Activated B cell treated with CpG ODN at 0.5 μM for 24 hours (primary cell): ENCODE measurements at places on chromosomes 1 and 21. TPM values are rescaled to one million over a fixed set of nuclear protein-coding genes. Genes with fewer than 3 reads are reported as not detected.

Gene TMEM125
- not detected in 2 replicates for total RNA-seq

Gene ETV3L
- total RNA-seq, result 0.29 TPM in 1 of 2 replicates, not detected in the other

Gene NCSTN
- 108 and 118 TPM in 2 replicates for total RNA-seq

Gene KRTAP21-2
- not detected in 2 replicates for total RNA-seq

Gene RNF186
- total RNA-seq, result not detected in 2 replicates

Gene GPR153
- total RNA-seq, result 0.12 and 0.22 TPM in 2 replicates

Gene OSCP1
- 1.2 and 1.8 TPM in 2 replicates for total RNA-seq

Gene PTPRU
- 0.24 TPM in 1 of 2 replicates, not detected in the other for total RNA-seq

Gene MARK1
- 3.8 and 5.7 TPM in 2 replicates for total RNA-seq

DNA sequence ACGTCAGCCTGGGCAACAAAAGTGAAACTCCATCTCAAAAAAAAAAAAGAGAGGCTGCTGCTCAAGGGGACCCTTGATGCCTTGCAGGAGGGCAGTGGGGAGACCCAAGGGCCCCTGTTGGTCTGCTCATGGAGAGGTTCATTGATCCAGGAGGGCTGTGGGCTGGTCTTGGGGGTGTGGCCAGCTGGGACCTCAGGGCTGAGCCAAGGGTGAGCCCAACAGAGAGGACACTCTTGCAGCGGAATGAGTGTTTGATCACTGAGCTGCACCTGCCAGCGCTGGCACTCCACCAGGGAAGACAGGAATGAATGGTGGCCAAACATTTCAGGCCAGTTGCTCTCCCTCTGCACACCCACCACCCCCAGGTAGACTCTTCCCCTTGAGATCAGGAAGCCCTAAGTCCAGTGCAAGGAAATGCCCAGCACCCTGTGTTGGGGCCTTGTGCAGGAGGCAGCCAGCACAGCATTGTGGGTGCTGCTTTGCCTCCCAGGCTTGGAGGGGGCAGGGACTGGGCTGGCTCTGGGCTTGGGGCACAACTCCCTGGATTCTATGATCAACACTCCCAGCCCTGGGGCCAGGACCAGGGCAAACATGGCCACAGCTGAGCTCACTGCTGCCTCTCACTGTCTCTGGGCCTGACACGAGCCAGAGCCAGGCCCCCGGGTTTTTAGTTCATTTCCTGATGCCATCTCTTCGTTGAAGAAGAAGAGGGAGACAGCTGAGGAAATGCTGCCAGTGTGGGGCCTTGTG, 50.7 kb downstream of the IRF2BP2 start:
- no peak overlapping the region for H3K27ac ChIP-seq
- H3K36me3 ChIP-seq, result no peaks in the 10 kb centered on the region
- H3K4me1 ChIP-seq, result no peaks in the 10 kb centered on the region

DNA sequence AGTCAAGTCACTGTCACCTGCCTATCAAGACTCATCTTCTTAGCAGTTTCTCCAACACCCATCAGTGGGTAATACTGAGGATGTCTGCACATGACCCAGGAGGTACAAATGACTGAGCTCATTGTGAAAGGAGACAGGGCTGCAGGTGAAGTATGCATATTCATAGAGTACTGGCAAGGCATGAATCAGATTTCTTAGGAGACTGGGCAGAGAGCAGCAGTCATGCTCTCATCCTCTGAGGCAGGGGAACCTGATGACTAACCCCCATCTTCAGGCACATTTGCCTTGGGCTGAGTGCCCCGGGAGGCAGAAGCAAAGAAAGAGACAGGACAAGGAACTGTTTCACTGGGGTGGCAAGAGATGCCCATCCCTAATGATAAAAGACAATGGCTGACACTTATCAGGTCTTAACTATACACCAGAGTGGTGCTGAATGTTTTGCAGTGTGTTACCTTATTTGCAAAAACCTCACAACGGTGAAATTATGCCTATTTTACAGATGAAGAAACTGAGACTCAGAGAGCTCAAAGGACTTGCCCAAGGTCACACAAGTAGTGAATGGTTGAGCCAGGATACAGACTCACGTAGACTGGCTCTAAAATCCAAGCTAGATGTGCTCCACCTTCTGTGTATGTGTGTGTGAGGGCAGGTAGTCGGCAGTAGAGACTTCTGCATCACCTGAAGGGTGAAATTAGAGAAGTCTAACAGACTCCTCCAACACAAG, 9.2 kb upstream of the GRHL3 start:
- no peak for DNase-seq
- peaks cover 7% of the 10 kb centered on the region for H3K4me1 ChIP-seq
- peaks cover 18% of the 10 kb centered on the region for H3K27me3 ChIP-seq
- no peak overlapping the region for H3K4me3 ChIP-seq
- no peak overlapping the region for H3K27ac ChIP-seq

DNA sequence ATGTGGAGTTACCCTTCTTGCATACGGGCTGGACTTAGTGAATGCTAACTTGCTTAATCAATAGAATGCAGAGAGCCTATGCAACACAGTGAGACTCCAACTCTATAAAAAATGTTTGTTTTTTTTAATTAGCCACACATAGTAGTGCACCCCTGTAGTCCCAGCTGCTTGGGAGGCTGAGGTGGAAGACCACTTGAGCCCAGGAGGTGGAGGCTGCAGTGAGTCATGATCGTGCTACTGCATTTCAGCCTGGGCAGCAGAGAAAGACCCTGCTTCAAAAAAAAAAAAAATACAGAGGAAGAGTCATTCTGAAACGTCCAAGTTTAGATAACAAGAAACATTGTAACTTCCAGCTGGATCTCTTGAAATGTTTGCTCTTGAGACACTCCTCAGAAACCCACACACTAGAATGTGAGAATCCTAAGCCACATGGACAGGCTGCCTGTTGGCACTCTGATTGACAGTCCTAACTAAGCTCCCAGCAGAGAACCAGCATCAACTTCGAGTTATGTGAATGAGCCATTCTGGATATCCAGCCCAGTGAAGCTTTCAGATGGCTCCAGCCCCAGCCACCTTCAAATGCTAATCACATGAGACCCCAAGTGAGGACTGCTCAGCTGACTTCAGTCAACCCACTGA, 20.0 kb upstream of the CAP1 start:
- no peak overlapping the region for H3K4me3 ChIP-seq
- no peaks in the 10 kb centered on the region for H3K27me3 ChIP-seq
- H3K4me1 ChIP-seq, result peaks cover 22% of the 10 kb centered on the region
- no peaks in the 10 kb centered on the region for H3K36me3 ChIP-seq

DNA sequence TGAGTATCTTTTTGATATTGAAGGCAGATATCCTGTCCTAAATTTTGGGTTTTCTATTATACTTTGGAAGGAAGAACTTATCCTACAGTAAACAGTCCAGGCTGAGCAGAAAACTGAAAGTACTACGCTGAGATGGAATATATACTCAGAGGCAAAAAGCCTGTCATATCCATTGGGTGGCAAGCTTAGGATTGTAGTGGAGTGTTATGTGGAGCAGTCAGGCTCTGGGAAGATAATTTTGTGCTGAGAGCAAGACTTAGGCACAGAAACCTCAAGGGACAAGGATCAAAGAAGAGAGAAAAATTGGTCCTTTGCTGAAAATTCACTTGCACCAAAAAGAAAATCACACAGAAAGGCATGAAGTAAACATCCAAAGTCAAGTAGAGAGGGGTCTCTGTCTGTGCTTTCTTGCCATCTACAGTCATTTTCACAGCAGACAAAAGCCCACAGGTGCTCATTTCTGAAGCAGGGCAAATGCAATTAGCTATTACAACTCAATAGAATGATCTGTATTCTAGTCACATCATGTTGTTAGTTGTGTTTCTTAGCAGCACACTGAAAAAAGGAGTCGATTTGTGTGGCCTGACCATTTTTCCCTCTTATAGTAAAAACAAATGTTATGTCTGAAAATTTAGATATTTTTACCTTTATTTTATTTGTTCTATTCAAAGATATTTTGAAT, 38.5 kb downstream of the CRB1 start:
- no peak overlapping the region for H3K27ac ChIP-seq
- H3K4me3 ChIP-seq, result no peak overlapping the region
- no peak for DNase-seq
- no peaks in the 10 kb centered on the region for H3K36me3 ChIP-seq
- H3K27me3 ChIP-seq, result no peaks in the 10 kb centered on the region
- H3K4me1 ChIP-seq, result no peaks in the 10 kb centered on the region

DNA sequence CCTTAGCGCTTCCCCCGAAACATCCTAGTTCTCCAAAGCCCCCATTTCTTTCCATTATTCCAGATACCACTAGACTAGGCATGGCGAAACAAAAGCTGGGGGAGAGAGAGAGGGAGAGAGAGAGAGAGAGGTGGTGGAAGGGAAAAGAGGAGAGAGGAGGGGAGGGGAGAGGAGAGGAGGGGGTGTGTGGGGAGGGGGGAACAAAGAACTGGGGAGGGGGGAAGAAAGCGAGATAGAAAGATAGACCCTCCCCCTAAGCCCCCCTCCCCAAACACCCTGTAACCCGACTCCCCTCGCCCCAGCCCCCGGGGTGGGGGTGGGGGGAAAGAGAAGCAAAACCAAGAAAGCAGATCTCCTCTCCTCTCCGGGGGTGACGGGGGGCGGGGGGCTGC, 352 bp downstream of the MEX3A start:
- peaks cover 19% of the 10 kb centered on the region for H3K4me1 ChIP-seq
- H3K4me3 ChIP-seq, result peak overlapping the region; percentile 89
- H3K27me3 ChIP-seq, result peaks cover 14% of the 10 kb centered on the region
- no peak overlapping the region for H3K27ac ChIP-seq

DNA sequence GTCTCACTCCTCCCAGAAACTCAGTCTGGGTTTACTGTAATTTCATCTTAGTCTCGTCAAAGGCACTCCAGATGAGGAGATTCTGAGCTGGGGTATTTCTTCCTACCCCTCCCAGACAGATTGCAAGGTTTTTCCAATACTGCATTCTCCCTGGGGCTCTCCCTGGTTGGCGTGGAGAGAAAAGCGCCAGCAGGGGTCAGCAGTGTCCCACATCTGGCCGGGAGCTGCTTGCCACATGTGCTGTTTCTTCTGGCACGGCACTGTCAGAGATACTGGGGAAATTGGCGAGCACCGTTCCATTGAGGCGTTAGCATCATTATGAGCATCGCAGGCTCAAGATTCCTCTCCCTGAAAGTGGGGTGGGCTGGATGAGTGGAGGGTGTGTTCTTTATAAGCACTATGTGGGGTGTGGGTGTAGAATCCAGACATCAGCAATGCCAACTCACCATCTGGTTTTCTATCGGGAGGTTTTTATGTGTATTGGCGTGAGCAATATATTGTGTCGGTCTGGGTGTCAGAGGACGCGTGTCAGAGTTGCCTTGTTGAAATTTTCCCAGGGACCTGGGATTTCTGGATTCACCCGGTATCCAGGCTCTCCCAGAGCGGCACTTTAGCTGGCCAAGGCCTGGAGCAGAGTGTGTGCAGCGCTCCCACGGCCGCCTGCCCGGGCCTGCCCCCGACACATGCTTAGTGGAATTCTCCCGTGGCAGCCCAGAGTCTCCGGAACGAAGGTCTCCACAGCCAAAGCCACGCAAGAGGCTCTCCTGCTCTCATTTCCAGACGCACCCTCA, 8.0 kb upstream of the NAV1 start:
- H3K27ac ChIP-seq, result no peak overlapping the region
- no peak overlapping the region for H3K4me3 ChIP-seq
- peaks cover 7% of the 10 kb centered on the region for H3K27me3 ChIP-seq
- DNase-seq, result no peak

- no peak overlapping the region for H3K4me3 ChIP-seq
- H3K36me3 ChIP-seq, result no peaks in the 10 kb centered on the region
- H3K27me3 ChIP-seq, result peaks cover 4% of the 10 kb centered on the region
- no peaks in the 10 kb centered on the region for H3K4me1 ChIP-seq
- H3K27ac ChIP-seq, result no peak overlapping the region
These were observed 17.0 kb upstream of the GPR37L1 start for GRCh38 chr1:202105571-202106339.

DNA sequence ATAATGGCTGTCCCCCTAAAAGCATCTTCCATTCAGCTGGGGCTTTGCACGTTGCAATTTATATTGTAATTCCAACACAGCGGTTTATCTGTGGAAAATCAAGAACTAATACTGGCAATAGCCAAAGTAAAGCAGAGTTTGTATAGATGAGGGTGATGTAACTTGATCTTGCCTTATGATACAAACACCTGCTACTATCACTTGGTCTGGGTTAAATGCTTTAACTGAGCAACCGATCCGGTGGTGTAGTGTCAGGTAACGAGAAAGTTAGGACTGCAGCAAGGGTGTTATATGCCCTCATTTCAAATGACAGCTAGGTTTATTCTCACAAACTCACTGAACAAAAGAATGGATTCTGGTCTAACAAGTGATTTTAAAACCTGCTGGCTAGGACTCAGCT, 47.3 kb upstream of the PLPPR4 start:
- H3K36me3 ChIP-seq, result no peaks in the 10 kb centered on the region
- no peak overlapping the region for H3K27ac ChIP-seq
- H3K27me3 ChIP-seq, result no peaks in the 10 kb centered on the region
- no peaks in the 10 kb centered on the region for H3K4me1 ChIP-seq
- DNase-seq, result no peak

GRCh38 chr1:218401998-218402785, 57.1 kb downstream of the TGFB2 start:
- H3K36me3 ChIP-seq, result no peaks in the 10 kb centered on the region
- no peaks in the 10 kb centered on the region for H3K27me3 ChIP-seq
- H3K4me1 ChIP-seq, result no peaks in the 10 kb centered on the region

DNA sequence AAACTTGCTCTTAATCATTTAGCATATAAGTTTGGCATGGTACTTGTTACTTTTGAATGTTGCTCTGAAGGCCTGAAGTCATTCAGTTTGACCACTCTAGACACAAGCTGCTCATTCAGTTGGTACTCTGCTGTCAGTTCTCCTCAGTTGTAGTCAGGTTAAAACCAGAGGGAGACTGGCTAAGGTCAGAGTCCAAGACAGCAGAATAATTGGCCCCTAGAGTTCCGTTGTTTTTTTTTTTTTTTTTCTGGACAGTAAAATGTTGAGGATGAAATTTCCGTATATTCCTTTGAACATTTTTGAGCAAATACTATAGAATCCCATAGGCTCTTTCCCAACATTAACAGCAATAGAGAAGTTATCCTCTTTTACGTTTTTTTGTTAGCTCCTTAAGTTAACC, 9.4 kb downstream of the ZBTB40 start:
- H3K27me3 ChIP-seq, result no peaks in the 10 kb centered on the region
- H3K4me3 ChIP-seq, result no peak overlapping the region
- peaks cover 12% of the 10 kb centered on the region for H3K36me3 ChIP-seq
- DNase-seq, result no peak

DNA sequence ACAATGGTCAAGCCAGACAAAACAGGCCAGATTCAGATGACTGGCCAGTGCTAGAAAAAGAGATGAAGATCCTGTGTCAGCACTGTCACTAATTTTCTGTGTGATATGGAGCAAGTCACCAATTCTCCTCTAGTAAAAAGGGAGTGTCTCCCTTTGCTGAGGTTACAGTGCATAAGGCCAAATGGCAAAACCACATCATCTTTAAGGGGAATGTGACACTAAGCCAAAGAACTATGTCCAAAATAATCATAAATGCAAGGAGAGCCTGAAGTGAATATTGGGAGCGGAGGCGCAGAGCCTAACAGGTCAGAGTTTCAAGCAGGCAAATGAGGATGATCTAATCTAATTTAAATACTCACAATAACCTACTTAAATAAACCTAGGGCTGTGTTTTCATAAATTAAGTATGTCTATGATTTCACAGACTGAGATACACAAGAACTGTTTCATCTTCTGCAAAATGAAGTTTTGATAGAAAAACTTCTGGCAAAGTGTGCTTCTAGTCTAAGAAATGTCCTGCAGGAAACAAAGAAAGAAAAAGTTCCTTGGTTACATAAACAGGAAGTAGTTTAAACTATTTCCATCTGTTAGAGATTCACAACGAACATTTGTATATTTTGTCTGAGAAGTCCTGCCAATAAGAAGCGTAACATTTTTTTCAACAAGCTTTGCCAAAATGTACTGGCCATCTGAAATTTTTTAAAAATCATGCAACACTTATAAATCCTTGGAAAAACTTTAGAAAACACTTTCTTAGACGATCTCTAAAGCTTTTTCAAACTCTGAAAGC, 290.2 kb downstream of the LRRC40 start:
- H3K4me3 ChIP-seq, result no peak overlapping the region
- H3K27me3 ChIP-seq, result no peaks in the 10 kb centered on the region
- H3K27ac ChIP-seq, result no peak overlapping the region
